HFFc6 (cell line): ENCODE measurements at places on chromosomes 5 and 9. TPM values are rescaled to one million over a fixed set of nuclear protein-coding genes. Genes with fewer than 3 reads are reported as not detected.

DNA sequence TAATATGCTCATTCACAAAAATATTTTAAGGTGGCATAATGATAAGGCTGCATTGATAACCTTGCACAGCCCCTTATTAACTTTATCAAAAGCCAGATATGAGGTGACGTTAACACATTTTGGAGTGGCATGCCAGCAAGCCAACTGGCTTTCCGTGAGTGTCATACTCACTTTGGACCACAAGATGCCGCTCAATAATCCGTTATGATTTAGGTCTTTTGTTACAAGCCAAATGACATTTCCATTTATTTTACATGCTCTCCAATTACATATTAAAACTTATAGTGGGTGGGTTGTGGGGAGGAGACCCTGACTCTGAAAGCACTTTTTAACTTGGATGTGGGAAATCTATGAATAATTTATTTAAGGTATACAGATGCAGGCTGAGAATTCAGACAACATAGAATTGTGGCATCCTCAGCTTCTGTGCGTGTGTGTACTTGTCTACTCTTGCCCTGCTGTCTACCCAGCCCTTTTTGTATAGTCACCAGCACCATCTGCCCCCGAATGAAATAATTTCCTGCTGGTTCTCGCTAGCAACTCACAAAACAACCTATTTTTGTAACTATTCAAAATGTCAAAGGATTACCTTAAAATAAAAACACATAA, 305.1 kb downstream of the PSAT1 start:
- peak; percentile 59 for DNase-seq
- H3K4me1 ChIP-seq, result peaks cover 57% of the 10 kb centered on the region
- H3K27ac ChIP-seq, result peak overlapping the region; percentile 75
- no peaks in the 10 kb centered on the region for H3K27me3 ChIP-seq
- H3K4me3 ChIP-seq, result no peak overlapping the region

Gene GPR151
- total RNA-seq, result not detected in 3 replicates

DNA sequence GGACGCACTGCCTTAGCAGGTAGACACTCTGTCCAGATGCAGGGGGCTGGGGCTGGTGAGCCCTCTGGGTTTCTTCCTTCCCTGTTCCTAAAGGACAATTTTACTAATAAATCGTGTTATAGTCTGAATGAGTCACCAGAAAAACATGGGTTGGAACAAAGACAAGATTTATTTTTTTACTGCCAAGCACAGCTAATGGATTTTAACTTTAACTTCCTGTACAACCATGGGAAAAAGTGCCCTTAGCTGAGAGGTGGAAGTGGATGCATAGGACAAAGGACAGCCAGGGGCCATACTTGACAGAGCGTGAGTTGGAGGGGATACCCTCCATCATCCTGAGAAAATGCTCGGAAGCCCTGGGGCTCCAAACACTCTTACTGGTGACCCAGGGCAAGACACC, 300.7 kb downstream of the MSX2 start:
- no peaks in the 10 kb centered on the region for H3K4me1 ChIP-seq
- DNase-seq, result peak; percentile 8
- H3K27me3 ChIP-seq, result no peaks in the 10 kb centered on the region; the same call in 1 of the 2 replicates
- H3K36me3 ChIP-seq, result peaks cover 4% of the 10 kb centered on the region; the same call in 1 of the 2 replicates

Gene IL3
- not detected in 3 replicates for total RNA-seq

- H3K27ac ChIP-seq, result no peak overlapping the region
- peaks cover 2% of the 10 kb centered on the region; the same call in 1 of the 2 replicates for H3K27me3 ChIP-seq
- H3K36me3 ChIP-seq, result no peaks in the 10 kb centered on the region
- no peak for DNase-seq
- H3K4me3 ChIP-seq, result no peak overlapping the region
- H3K4me1 ChIP-seq, result peaks cover 22% of the 10 kb centered on the region
Observed at GRCh38 chr9:4760122-4760521, 19.1 kb upstream of the AK3 start.

GRCh38 chr9:74463825-74464224, 33.3 kb upstream of the RORB start:
- DNase-seq, result no peak
- no peaks in the 10 kb centered on the region for H3K27me3 ChIP-seq

DNA sequence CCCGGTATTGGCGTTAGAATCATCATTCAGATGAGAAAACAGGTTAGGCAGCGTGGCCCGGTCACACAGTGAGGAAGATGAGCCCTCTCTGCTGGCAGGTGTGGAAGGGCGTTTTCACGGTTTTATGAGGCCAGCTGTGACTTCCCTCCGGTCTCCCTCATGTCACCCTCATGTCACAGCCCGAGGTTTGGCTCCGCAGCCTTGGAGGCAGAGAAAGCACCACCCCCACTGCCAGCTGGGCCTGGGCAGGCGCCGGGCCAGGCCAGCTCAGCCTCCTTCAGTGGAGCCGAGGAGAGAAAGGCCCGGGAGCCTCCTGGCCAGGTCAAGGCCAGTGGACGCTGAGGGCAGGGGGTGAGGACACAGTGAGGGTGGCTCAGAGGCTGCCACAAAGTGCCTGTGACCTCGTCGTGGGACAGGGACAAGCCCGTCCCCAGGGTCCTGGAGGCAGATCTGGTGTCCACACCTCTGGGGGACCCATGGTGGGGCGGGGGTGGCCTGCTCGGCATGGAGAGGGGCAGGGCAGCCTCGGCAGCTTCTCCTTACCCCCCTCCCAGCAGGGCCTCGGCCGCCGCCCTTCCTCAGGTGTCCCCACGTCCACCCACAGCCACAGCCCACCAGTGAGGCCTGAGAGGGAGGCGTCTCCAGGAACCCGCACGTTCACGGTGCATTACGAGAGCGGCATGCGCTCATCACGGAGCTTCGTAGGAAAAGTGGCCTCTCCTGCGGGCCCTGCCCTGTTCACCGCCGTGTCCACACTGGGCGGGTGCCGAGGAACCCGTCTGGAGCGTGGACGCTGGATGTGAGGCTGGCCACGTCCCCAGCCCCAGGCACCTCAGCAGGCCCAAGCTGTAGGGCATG, 32.2 kb downstream of the EXD3 start:
- H3K27me3 ChIP-seq, result no peaks in the 10 kb centered on the region
- no peaks in the 10 kb centered on the region for H3K36me3 ChIP-seq
- no peak overlapping the region for H3K4me3 ChIP-seq
- no peak for DNase-seq
- H3K4me1 ChIP-seq, result no peaks in the 10 kb centered on the region
- H3K27ac ChIP-seq, result no peak overlapping the region

GRCh38 chr5:55600497-55601203, 65.9 kb upstream of the PLPP1 start:
- H3K36me3 ChIP-seq, result no peaks in the 10 kb centered on the region
- peak overlapping the region; percentile 75 for H3K4me3 ChIP-seq
- H3K4me1 ChIP-seq, result peaks cover 81% of the 10 kb centered on the region
- H3K27ac ChIP-seq, result peak overlapping the region; percentile 98

DNA sequence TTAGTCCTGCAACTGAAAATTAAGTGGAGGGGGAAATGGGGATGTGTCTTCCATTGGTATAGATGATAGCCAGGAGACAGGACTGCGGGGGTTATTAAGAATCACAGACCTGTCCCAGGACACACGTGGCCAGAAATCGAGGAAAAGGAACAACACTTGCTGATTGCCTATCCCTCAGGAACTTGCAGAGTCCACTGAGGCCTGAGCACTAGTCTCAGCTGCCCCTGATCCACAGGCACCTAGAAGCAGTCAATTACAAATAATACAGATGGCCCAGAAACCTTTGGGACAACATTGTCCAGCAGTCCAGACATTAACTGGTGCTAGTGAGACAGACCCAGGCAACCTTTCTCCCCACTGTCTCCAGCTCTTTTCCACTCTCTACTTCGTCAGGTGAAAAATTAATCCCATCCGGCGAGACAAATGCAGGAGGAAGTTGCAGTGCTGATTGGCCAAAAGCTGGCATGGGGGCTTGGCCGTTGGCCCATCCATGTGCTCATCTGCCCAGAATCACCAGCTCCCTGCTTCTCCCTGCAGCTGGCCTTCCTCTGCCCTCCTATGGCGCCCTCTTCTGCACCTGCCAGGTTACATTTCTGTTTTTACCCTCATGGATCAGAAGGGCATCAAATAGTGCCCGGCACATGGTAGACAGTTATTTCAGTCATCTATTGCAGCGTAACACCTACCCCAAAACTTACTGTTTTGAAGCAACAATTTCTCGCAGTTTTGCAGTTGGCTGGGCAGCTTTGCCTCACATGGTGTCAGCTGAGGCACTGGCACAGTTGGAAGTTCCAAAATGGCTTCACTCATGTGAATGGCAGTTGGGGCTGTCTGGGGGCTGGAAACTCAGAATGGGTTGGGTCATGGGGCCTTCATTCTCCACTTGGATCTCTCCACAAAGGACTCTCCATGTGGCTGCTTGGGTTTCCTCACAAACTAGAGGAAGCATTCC, 3.6 kb upstream of the B4GALT1 start:
- no peak for DNase-seq
- H3K4me1 ChIP-seq, result peaks cover 28% of the 10 kb centered on the region
- no peak overlapping the region for H3K4me3 ChIP-seq
- H3K27me3 ChIP-seq, result peaks cover 6% of the 10 kb centered on the region; the same call in 1 of the 2 replicates

Gene CTXN3
- total RNA-seq, result not detected in 3 replicates

GRCh38 chr5:175478008-175478383, 364 bp upstream of the SFXN1 start:
- peaks cover 3% of the 10 kb centered on the region; the same call in 1 of the 2 replicates for H3K27me3 ChIP-seq
- H3K36me3 ChIP-seq, result peaks cover 26% of the 10 kb centered on the region
- H3K4me1 ChIP-seq, result peaks cover 21% of the 10 kb centered on the region
- H3K27ac ChIP-seq, result peak overlapping the region; percentile 34; the same call in 1 of the 2 replicates
- DNase-seq, result no peak
- H3K4me3 ChIP-seq, result peak overlapping the region; percentile 82
